ENCODE measurements at places on chromosomes 1 and 21.
A peak's percentile ranks its signal among the peaks of the same experiment; 100 is the strongest.

DNA sequence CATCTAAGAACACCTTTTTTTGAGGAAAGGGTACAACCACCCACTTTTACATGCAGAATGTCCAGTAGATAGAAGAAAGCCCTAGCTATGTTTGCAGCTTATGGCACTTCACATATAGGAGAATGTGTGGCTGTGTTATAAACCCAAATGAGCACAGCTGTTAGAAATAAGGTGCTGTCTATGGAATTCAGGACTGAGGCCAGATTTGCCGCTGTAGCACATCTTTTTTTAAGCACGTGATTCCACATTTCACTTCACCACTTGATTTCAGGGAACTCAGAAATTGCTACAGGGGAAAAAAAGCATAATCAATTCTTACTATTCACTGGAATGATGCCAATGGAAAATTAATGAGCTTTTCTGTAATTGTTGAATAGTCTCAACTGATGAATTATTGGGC is 147.2 kb upstream of the ADAMTS5 start:
- no peak overlapping the region for H3K27ac ChIP-seq
- H3K4me1 ChIP-seq = no peaks in the 10 kb centered on the region
- H3K4me3 ChIP-seq = no peak overlapping the region

- no peak overlapping the region for H3K4me3 ChIP-seq
- no peak for DNase-seq
- no peaks in the 10 kb centered on the region for H3K4me1 ChIP-seq
- peaks cover 4% of the 10 kb centered on the region for H3K36me3 ChIP-seq
- H3K27me3 ChIP-seq = no peaks in the 10 kb centered on the region
- no peak overlapping the region for H3K27ac ChIP-seq
Measured at GRCh38 chr21:28936036-28936435, 56.6 kb downstream of the LTN1 start.

DNA sequence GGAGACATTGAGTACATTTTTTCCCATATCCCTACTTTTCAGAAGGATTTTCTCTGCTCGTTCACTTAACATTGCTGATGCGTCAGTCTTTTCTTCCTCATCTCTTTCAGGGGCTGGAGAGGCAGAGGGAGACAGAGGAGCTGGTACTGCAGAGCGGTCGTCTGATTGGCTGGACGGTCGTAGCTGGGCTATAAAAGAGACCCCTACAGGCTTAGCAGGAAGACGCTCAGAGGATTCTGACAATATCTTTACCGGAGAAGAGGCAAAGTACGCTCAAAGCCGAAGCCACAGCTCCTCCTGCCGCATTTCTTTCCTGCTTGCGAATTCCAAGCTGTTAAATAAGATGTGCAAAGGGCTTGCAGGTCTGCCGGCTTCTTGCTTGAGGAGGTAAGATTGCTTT is at the start of gene RGS4:
TSS of gene RGS4 (plus strand) at position 220 of the 400 bp plus-strand sequence. CDS start at position 344, 124 bp downstream.
- H3K36me3 ChIP-seq = peaks cover 3% of the 10 kb centered on the region
- H3K4me3 ChIP-seq = peak within 1 kb of the TSS; percentile 74
- peak within 1 kb of the TSS; percentile 55 for H3K27ac ChIP-seq

DNA sequence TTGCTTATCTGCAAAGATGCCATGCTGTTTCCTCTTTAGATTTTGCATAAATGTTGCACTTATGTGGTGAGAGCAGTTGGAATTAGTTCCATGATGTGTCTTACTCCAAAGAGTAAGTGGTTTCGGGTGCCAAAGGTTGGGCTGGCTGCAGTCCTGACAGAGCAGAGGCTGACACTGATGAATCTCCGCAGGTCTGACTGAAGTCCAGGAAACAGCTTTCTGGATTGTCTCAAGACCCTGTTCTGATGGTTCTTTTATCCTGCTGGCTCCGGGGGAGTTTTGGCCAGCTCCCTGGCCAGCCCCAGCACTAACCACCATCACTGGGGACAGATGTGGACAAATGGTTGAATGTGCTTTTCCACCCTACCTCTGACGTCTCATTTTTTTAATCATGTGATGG is 207.2 kb upstream of the KIAA0040 start:
- H3K27me3 ChIP-seq = no peaks in the 10 kb centered on the region
- H3K4me1 ChIP-seq = no peaks in the 10 kb centered on the region
- H3K4me3 ChIP-seq = no peak overlapping the region
- H3K27ac ChIP-seq = no peak overlapping the region

DNA sequence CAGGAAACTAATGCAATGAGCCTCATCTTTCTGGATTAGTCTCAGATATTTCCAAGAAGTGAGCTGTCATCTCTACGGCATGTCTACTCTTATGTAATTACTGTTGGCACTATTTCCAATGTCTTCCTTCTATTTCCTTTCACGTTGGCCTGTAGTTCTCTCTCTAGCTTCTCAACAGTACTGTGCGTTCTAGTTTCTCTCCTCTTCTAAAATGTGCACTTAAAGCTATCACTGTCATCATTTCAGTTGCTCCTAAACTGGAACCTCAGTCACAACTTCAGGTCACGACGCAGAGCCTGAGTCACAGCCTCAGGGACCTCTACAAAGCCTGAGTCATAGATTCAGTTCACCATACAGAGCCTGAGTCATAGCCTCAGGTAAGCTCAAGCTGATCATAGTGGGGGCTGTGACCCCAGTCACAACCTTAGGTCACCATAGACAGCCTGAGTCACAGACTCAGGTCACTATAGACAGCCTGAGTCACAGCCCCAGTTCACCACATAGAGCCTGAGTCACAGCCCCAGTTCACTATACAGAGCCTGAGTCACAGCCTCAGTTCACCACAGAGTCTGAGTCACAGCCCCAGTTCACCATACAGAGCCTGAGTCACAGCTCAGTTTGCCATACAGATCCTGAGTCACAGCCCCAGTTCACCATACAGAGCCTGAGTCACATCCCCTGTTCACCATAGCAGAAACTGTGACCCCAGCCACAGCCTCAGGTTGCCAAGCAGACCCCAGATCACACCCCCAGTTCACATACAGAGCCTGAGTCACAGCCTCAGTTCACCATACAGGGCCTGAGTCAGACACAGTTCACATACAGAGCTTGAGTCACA is 13.0 kb downstream of the WNT9A start:
- H3K4me3 ChIP-seq = no peak overlapping the region
- peak; percentile 39 for DNase-seq
- H3K36me3 ChIP-seq = no peaks in the 10 kb centered on the region
- H3K27ac ChIP-seq = peak overlapping the region; percentile 38

DNA sequence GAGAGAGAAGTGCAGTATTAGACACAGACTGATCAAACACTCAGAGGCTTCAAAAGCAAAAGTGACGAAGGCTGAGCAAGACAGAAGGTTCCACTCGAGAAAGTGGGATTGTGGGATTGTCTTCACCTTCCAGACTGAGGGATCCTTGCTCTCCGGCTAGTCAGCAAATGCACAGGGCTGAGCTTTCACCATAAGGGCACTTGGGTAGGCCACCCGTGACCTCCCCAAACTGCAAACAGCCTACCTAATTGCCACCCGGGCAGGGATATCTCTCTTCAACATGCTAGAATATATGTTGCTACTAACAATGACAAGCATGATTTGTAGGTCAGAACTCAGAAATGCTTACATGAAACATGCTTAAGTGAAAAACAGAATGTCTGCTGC is 35.3 kb upstream of the RIPK4 start:
- H3K4me1 ChIP-seq = peaks cover 4% of the 10 kb centered on the region
- no peak overlapping the region for H3K4me3 ChIP-seq
- H3K27ac ChIP-seq = no peak overlapping the region
- H3K27me3 ChIP-seq = no peaks in the 10 kb centered on the region
- no peak for DNase-seq
- H3K36me3 ChIP-seq = peaks cover 11% of the 10 kb centered on the region

GRCh38 chr1:220224033-220224432 is 48.2 kb downstream of the RAB3GAP2 start:
- DNase-seq = no peak
- no peak overlapping the region for H3K4me3 ChIP-seq
- H3K4me1 ChIP-seq = no peaks in the 10 kb centered on the region
- no peak overlapping the region for H3K27ac ChIP-seq
- no peaks in the 10 kb centered on the region for H3K36me3 ChIP-seq

DNA sequence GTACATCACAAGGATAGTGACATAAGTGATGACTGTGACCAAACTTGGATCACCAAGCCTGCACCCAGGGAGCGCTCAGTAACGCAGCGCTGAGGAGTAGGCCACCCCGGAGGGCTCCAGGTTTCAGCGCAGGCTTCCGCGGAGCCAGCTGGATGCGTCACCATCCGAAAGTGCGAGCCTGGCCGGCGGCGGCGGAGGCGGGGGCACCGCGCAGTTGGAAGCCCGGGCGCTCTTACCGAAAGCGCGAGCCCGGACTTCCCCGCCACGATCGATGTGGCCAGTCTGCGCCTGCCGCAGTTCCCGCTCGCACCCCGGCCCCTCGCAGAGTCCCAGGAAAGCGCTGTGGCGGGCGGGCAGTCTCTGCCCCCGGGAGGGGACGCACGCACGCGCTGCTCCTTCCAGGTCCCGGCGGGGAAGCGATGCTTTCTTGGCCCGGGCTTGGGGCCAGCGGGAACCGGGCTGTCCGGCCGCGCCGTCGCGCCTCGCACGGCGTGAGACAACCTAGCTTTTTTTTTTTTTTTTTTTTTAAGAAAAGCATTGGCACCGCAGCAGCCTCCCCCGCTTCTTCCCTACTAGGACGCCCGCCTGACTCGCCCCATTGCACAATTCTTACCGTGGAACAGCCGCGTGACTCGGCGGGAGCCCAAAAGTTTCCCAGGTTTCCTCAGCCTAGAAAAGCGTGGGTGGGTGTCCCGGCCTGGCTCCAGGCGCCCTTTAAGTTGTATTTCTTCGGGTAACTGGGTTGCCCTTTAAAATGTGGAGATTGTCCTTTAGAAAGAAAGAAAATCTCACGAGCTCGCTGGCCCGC is 36.4 kb upstream of the JAK1 start:
- H3K4me1 ChIP-seq = peaks cover 4% of the 10 kb centered on the region
- H3K27ac ChIP-seq = peak overlapping the region; percentile 91
- H3K27me3 ChIP-seq = no peaks in the 10 kb centered on the region
- peak overlapping the region; percentile 60 for H3K4me3 ChIP-seq
- H3K36me3 ChIP-seq = no peaks in the 10 kb centered on the region

All from fibroblast of lung (primary cell).